ENCODE measurements at places on chromosomes 2 and 18.

- DNase-seq, result no peak
Measured at GRCh38 chr2:101981504-101981903, 10.3 kb upstream of the IL1R2 start.

DNA sequence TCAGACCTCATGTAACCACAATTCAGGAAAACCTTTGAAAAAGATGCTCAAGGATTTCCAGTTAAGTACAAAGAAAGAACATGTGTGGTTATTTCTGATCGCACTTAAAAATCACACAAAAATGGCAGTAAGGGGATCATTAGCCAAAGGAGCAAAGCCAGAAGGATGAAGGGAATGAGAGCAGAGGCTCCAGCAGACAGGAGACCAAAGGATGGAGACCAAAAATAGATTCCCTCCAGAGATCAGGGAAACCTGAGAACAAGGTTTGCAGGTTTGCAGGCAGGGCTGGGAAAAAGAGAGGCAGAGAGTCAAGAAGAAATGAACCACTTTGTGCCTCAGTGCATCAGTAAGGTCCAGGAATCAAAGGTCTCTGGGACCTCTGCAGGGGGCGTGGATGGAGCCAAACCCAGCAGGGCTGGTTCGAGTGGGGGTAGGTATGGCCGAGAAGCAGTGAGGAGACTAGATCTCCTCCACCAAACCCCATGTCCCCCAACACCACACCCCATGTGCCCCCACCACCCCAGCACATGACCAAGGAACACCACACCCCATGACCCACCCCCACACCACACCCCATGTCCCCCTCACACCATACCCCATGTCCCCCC, 98.5 kb upstream of the GPC1 start:
- DNase-seq, result no peak

DNA sequence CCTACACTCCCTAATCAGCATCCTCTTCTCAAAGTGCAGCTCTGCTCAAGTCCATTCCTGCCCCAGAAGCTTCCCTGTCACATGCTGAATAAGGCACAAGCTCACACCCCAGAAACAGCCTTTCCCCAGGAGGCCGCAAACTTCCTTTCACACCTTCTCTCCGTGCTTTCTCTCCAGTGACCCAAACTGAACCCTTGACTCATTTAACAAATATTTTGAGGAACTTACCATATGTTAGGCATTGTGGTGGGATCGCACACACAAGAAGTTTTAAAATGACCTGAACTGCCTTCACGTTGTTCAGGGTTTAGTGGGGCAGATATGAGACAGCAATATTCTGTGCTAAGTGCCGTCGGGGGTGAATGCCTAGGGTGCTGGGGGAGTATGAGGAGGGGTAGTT, 161.3 kb downstream of the INSIG2 start:
- DNase-seq, result no peak

DNA sequence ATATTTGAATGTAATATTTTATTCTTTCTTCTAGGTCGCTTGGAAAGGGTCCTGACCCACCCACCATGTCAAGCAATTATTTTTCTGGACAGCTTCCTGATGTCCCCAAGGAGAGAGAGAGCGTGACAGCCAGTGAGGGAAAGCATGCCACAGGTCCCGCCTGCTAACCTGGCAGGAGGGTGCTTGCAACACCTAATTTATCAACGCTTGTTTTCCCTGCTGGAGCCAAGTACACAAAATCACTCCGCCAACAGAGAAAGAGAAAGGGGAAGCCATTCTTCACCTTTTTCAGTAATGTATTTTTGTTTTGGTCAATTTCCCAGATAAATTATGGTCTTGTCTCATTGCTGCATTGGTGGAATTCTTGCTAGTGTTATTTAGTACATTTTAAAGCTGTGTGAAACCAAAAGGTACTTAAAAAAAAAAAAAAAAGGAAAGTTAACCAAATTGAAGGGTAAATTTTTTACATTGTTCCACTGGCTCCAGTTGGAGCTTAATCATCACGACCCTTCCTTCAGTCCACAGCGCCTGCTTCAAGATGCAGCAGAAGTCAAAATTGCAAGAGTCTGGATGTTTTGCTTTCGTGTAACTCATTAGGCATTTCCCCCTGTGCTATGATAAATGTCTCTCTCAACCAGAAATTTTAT, 88.5 kb upstream of the COPS8 start:
- DNase-seq, result peak; percentile 38

DNA sequence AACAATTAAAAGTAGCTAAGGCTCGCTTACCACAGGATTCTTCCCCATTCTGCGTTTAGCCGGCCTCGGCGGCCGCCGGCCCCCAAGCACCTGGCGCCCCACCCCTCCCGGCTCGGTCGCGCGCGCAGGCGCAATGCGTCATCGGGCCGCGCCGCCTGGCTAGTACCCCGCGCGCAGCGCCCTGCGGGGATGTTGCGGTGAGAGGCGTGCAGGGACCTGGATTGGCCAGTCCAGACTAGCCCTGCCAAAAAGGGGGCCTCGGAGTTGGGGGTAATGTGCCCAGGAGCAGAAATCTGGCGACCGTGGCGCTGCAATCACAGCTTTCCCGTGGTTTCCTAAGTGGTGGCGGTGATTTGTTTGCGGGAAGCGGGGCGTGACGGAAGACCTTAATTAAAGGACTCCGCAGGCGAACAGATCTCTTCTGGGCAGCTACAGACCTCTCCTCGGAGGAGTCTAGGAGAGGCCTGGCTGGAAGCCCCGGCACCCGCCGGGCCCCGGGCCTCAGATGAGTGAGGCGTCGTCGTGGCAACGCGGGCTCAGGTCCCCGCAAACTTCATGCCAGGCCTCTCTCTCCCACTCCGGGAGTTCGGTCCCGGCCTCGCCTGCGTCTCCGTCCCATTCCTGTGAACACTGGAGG, 606 bp downstream of the TMEM237 start:
- DNase-seq, result peak; percentile 80

DNA sequence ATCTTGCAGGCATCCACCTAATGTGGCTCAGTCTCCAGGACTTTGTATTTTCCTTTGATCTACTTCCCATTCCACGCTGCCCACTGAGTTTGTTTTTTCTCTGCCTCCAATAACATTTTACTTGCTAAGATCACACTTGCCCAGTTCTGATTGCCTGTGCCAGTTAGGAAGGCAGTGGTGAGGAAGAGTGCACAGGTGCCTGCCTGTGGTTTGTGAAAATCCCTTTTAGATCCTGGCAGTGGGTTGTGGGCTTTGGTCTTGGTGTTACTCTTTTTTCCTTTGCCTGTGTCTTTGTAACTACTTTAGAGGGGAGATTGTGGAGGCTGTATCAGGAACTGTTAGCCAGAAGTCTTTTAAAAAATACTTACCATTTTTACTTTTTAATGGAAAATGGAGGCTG, 36.9 kb upstream of the KCNG2 start:
- no peak for DNase-seq

GRCh38 chr18:627231-627630, 30.2 kb upstream of the TYMS start:
- no peak for DNase-seq

GRCh38 chr2:167388901-167389300, 500.6 kb downstream of the XIRP2 start:
- DNase-seq, result no peak

DNA sequence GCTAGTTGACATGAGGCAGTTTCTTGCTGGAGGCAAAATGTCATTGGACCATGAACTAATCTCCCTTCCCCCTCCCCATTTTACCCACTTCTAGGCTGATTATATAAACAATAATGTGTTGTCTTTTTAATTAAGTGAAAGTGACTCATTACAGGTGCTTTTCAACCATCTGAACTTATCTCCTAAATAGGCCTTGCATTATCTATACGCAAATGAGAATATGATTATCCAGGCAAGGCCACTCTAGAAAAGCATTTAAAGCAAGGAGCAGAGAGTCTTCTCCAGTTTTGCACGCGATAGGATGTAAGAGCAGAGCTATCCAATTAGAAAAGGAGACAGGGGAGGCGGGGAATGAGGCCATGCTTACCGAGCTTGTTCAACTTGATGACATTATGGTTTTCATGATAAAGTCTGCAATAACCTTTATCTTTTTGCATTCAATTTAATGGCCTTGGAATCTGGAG, 286.1 kb upstream of the SIX3 start:
- no peak for DNase-seq

DNA sequence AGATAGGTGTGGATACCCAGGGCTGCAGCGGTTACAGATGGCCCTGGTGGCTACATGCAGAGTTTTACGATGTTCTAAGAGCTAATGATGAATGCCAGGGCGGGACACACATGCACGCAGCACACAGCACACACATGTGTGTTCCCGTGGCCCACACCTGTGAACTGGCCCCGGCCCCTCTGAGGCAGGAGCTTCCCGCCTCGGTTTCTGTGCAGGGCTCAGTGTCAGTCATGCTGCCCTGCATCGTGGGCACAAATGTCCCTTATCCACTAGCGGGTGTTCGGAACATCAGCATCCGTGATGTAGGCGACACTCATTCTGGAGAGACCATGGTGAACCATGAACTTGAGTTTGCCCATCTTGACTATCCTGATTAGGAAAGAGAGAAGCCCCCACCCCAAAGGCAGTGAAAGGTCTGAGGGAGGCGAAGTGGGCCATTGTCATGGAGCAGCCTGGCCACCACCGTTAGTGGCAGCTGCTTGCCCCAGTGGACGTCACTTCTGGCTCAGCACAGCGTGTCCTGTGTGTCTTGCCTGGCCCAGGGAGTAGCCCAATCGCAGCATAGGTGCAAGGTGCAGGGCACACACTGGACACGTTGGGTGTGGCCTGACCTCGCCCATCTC, 43.8 kb downstream of the DCDC2C start:
- DNase-seq, result no peak

- no peak for DNase-seq
Measured at GRCh38 chr2:95669441-95669991, 77.7 kb downstream of the TRIM43 start.

DNA sequence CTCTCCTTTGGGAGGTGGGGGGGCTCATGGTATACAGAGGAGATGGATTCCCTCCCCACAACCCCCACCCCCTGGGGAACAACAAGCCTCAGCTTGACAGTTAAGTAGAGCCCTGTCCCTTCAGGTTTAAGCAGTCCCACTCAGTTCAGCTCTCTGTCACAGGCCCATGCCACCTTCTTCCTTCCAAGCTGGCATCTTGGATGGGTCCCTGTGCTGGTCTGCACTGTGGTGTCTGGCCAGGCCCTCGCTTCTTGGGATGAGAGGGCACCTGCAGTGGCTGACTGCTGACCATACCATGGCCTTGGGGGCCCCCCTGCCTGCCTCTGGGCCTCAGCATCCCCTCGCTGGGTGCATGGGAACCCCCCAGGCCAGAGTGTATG, 20.4 kb upstream of the GPR17 start:
- no peak for DNase-seq

DNA sequence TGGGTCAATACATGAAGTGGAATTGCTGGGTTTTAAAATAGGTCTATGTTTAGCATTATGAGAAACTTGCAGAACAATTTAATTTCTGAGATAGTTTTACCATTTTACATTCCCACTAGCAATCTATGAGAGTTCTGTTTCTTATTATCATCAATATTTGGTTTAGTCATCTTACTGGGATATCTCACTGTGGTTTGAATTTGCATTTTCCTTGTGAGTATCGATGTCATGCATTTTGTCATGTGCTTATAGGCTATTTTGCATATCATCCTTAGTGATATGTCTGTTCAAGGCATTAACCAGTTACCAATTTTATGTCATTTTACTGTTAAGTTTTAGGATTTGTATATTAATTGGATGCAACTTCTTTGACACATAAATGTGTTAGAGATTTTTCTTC, 204.4 kb downstream of the MCFD2 start:
- DNase-seq, result no peak

GRCh38 chr2:154226931-154227330, 355.2 kb downstream of the GALNT13 start:
- DNase-seq, result no peak

DNA sequence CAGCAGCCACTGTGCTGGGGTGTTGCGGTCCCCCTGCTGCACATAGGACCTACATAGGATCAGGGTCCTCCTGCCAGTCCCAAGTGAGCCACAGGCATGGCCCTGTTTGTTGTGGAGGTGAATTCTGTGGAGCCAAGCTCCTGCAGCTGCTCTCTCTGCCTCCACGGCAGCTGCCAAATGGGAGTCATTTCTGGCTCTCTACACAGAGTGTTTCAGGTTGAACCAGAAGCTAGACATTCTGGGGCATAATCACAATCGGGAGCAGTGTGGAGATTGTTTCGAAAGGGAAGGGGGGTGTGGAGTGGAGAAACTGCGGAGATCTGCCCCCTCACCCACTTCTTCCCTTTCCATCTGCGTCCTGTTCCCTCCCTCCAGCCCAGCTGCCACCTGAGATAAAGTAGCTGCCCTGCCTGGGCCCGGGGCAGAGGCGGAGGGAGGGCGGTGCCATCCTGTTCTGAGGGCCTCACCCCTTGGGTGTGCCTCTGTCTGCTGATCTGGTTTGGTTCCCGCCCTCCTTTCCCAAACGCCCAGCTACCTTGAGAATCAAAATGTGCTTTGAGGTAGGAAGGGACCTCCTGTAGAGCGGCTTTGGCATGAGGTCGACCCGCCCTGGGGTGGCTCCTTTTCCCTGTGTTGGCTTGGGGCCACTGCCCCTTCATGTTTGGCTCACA, 139.4 kb downstream of the WDSUB1 start:
- peak; percentile 61 for DNase-seq

DNA sequence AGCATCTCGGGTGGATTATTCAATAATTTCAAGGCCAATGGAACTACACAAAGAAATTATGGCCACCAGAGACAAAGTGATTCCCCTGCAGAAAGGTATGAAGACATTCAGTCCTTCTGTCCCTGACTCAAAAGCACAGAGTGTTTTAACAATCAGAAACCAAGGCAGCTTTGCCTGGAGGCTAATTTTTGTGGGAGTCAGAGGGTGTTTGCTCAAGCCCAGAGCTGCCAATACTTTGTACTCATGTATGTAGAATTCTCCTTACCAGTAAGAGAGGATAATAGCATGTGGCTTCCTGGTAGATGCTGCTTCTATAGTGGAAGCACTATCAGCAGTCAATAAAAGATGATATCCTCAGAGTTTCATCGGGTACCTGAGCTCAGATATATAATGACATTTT, 178.4 kb downstream of the KCNE4 start:
- DNase-seq, result no peak

- DNase-seq, result no peak
Measured at GRCh38 chr2:186325827-186326535, 160.1 kb upstream of the ZC3H15 start.

DNA sequence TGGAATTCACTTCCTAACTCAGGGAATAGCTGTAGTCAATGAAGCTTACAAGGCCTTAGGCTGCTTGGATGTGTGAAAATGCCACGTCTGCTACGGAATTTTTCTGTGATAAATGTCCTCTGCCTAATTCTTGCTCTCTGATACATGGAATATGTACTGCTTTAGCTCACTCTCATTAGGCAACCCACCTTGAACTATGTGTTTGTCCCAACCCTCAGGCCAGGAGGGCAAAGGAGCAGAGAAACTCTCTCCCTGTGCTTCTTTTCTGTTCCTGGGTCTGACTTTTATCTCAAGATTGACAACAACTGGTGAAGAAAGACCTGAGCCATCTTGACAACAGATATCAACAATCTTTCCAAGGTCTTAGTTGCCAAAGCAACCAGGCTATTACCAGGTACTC, 143.9 kb downstream of the GCA start:
- DNase-seq, result no peak
